ENCODE measurements at places on chromosomes 12 and 14.

GRCh38 chr12:117907108-117907689 lies 61.6 kb downstream of the KSR2 start:
- DNase-seq, result no peak

- no peak for DNase-seq
These were observed 18.4 kb downstream of the FAR2 start for GRCh38 chr12:29167445-29167844.

- no peak for DNase-seq
These were observed 15.4 kb upstream of the ZNF641 start for GRCh38 chr12:48366131-48366530.

DNA sequence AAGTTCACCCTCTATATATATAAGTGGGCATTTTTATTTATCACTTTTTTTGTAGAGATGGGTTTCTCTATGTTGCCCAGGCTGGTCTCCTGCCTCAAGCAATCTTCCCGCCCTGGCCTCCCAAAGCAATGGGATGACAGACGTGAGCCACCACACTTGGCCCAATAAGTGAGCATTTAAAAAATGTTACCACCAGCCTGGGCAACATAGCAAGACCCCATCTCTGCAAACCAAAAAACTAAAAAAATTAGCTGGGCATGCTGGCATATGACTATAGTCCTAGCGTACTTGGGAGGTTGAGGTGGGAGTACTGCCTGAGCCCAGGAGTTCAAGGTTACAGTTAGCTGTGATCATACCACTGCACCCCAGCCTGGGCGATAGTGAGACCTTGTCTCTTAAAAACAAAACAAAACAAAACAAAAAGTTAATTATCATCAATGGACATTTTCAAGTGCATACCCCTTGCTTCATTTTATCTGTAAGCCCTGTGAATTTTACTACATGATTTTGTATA lies 23.7 kb downstream of the UBE2N start:
- DNase-seq, result no peak

DNA sequence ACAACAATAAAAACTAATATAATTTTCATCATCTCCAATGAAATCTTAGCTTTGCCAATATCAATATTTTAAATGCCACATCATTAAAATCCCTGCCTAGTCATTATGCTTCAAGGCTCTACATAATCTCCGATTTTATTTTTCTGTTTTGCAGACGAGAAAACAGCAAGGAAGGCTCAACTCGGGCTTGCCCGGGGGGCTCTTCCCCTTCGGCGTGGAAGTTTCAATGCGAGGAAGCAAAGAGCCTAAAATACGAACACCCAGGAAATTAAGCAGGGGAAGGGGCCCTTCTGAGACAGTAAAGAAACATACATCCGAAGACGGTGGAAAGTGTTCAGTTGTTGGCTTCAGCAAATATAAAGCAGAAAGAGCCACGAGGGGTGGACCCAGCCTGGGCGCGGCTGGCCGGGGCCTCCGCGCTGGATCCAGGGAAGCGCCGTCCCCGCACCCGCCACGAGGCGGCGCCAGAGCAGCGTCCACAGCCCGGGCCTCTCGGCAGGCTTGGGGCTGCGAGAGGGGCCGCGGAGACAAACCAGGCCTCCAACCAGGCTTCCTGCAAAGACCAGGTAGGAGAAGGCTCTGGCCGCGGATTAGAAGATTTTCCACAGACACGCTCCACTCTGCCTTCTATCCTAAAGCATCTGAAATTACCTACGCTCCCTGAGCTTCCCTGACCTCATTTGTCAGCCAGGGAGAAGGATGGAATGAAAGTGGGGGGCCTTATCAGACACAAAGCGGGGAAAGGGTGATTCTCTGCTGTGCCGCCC lies 77.2 kb downstream of the SERPINA3 start:
- DNase-seq, result peak; percentile 24

DNA sequence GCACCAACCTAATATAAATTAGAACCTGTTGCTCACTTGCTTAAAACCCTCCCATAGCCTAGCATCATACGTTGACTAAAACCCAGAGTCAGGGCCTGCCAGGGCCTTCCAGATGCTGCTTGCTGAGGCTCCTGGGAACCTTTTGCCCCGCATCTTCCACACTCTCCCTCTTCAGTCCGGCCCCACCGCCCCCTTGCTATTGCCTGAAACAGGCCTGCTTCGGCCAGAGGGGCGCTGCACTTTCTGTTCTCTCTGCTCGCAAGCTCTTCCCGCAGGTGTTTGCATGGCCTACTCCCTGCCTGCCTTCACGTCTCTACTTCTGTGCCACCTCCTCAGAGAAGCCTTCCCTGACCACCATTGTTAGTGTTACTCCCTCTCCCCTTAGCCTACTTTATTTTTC lies 13.7 kb upstream of the TCTN2 start:
- no peak for DNase-seq

- DNase-seq, result no peak
These were observed 44.4 kb downstream of the PLEKHG7 start for GRCh38 chr12:92747151-92747550.

- DNase-seq, result no peak
These were observed 65.9 kb downstream of the CACNA1C start for GRCh38 chr12:2118481-2119255.

GRCh38 chr12:121712461-121713256 lies at the start of gene TMEM120B:
Gene TMEM120B, plus strand, starts transcription at chr12:121712752. Its CDS starts 144 bp downstream, at chr12:121712896.
- DNase-seq, result peak; percentile 66

DNA sequence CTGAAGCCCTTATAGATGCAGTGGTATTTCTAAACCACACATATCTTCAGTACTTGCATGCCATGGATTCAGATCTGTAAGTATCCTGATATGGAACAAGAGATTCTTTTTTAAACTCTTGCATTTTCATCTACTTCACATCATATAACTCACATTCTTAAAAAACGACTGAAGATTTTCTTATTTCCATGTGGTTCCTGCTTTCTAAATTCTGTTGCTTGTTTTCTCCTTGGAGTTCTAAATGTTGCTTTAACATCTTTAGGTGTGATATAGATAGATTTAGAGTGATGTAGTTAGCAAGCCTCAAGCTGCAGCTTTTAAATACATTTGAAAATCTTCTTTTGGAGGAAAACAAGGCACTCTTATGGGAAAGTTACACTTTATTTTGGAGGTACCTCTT lies 455.4 kb downstream of the FOXG1 start:
- no peak for DNase-seq

All from activated naive CD4-positive, alpha-beta T cell (primary cell).